Thymus (tissue), 14 donors: ENCODE measurements at places on chromosomes 7 and 10. TPM values are rescaled to one million over a fixed set of nuclear protein-coding genes. Genes with fewer than 3 reads are reported as not detected.

The GIMAP1 gene
- polyA plus RNA-seq: 10.7 TPM

The CXCL12 gene
- polyA plus RNA-seq: 82.1 TPM

The PPP1R17 gene
- polyA plus RNA-seq: 0.27 TPM

The CALCR gene
- 0.07 TPM for polyA plus RNA-seq

The CCL24 gene
- polyA plus RNA-seq: 0.78 TPM

The GRM8 gene
- 0.27 TPM for polyA plus RNA-seq

The HOXA4 gene
- polyA plus RNA-seq: 3.0 TPM

The PDZD7 gene
- 1.4 TPM for polyA plus RNA-seq

The ZNHIT1 gene
- 103 TPM for polyA plus RNA-seq

The TBXAS1 gene
- polyA plus RNA-seq: 16.3 TPM

The CCAR1 gene
- 118 TPM for polyA plus RNA-seq

The SORBS1 gene
- 25.3 TPM for polyA plus RNA-seq

The ADCYAP1R1 gene
- polyA plus RNA-seq: 0.21 TPM

The DNAH11 gene
- 3.9 TPM for polyA plus RNA-seq

The LIPM gene
- 0.57 TPM for polyA plus RNA-seq

The FAM24A gene
- not detected for polyA plus RNA-seq

The CYP26C1 gene
- 0.11 TPM for polyA plus RNA-seq

The STEAP1 gene
- polyA plus RNA-seq: 3.8 TPM

The CWF19L1 gene
- 47.5 TPM for polyA plus RNA-seq

The GNAT3 gene
- polyA plus RNA-seq: 0.05 TPM

The CLCN1 gene
- polyA plus RNA-seq: 0.57 TPM

The SNX8 gene
- polyA plus RNA-seq: 25.9 TPM

The ANXA7 gene
- polyA plus RNA-seq: 85.2 TPM

The PMS2 gene
- 8.3 TPM for polyA plus RNA-seq

The NXPH1 gene
- polyA plus RNA-seq: 0.07 TPM

The ANKRD30A gene
- 0.02 TPM for polyA plus RNA-seq

The AKR1C2 gene
- 3.8 TPM for polyA plus RNA-seq

The HOXA13 gene
- polyA plus RNA-seq: 0.02 TPM

The DOCK1 gene
- 10.2 TPM for polyA plus RNA-seq

The SSBP1 gene
- polyA plus RNA-seq: 191 TPM

The AMPH gene
- 1.3 TPM for polyA plus RNA-seq

The STEAP4 gene
- polyA plus RNA-seq: 7.9 TPM

The MLXIPL gene
- 25.3 TPM for polyA plus RNA-seq

The PDE1C gene
- 3.1 TPM for polyA plus RNA-seq
